CD4-positive, alpha-beta T cell treated with Interleukin-4 for 4 hours (primary cell): ENCODE measurements at places on chromosomes 2 and 18.

DNA sequence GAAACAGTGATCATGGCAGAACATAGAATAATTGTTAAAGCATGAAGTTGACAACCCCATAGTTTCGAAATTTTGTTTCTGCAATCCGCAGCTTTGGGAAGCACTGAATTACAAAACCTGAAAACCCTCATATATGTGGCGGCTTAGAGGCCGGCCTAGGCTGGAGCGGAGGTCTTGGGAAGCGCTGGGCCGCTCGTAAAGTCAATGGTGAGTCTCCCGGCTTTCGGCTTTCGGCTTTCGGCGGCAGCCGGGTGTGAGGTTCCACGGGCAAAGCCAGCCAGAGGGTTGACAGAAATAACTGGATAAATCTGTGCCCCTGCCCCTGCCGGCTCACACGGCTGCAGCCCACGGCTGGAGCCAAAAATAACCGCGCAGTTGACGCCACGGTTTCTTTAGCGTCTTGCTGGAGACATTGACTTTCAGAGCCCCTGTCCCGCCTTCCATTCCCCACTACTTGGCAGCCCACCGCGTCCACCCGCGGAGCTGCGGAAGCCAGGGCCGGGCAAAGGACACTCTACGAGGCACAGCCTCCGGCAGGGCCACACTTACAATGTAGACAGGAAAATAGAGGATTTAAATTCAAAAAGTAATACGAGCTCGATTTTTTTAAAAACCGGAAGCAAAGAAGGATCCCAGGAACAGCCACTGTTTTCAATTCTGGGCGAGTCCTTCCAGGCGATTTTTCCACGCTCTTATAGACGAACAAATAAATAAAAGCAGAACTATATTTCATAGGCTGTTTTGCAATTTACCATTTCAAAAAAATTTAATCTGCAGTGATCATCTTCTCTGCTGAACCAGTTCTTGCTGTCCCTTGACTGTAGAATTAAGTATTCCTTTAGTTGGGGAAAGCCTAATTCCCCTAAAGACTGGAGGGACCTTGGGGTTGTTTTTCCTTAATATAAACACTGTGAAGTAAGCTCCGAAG is 28.3 kb upstream of the ATP6V1B1 start:
- no peak for DNase-seq

DNA sequence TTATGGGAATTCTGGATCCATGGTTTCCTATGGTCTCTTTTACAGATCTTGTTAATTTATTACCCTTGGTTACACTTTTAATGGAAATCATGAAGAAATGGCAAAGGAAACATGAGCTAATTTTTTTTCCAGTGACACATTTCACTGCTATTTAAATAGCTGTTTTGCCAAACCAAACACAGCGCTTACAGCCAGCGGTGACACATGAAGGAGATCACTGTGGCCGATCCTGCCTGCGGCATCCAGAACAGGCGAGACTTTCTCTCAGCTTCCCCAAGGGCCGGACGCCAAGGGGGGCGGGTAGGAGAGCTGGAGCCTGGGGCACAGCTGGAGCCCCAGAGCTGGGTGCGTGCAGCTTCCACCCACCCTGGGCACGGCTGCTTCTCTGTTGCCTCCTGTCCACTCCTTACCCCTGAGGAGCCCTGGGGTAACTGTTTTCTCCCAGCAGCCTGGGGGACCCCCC is 81.4 kb upstream of the PKDCC start:
- DNase-seq: no peak

- DNase-seq: no peak
Measured at GRCh38 chr2:32812316-32812715, 134.4 kb upstream of the LTBP1 start.

- no peak for DNase-seq
Measured at GRCh38 chr2:49585921-49586320, 431.6 kb upstream of the FSHR start.

- DNase-seq: peak; percentile 72
Measured at GRCh38 chr2:127067620-127068350, 39.2 kb downstream of the BIN1 start.

- no peak for DNase-seq
Measured at GRCh38 chr18:78620326-78620725, 359.3 kb upstream of the SALL3 start.

DNA sequence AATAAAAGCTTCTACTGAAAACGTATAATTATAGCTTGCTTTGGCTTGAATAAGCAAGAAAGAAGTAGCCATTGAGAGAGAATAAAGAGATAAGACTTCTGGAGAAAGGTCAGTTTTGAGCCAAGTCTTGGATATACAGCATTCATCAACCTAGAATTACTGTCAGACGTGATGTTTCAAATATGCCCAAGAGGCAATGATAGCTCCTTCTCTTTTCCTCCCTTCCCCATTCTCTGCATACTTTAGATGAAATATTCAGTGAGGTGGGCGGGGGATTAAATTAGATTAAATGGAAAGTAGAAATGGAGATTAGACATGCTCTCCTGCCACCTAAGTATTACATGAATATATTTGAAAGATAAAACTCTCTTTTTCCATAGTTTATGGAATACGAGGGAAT is 8.7 kb downstream of the ANTXR1 start:
- no peak for DNase-seq

DNA sequence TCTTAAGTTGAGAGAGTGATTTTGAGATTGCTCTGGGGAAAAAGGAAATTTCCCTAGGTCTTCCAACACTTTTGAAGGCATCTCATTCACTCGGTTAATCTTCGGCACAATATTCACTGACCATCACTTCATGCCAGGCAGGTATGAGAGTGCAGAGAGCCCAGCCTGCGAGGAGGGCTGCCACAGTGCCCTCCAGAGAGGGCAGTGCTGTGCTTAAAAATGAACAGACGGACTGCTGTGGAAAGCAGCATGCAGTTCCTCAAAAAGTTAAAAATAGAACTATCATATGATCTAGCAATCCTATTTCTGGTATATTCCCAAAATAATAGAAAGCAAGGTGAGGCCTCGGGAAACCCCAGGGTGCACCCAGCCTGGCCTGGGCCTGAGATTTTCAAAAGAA is 374.9 kb upstream of the RAB6C start:
- DNase-seq: no peak

DNA sequence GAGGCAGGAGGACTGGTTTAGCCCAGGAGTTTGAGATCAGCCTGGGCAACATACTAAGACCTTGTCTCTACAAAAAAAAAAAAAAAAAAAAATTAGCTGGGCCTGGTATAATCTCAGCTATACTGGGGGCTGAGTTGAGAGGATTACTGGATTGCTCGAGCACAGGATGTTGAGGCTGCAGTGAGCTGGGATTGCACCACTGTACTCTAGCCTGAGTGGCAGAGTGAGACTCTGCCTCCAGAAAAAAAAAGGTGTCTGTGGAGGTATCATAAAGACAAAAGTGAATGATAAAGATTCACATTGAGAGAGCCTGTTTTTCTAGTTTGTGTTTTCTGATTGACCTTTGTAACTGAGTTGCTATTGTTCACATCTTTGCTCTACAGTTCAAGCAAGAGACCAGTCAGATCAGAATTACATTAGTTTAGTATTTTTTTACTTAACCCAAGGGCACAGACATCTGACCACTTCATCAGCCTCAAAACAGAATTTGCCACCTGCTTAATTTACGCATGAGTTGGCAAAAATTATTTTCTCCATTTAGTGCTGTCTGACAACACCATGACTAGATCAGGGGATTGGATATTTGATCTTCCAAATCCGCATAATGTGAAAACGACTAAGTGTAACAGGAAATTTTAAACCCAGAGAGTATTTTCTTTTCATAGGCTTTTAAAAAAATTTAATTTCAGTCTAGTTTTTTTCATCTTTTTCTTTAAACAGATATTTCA is 271.0 kb downstream of the TGIF1 start:
- DNase-seq: no peak

GRCh38 chr2:48266698-48267097 is 263.3 kb upstream of the STON1 start:
- DNase-seq: no peak

GRCh38 chr2:149329489-149330126 is 779 bp upstream of the LYPD6 start:
- no peak for DNase-seq

DNA sequence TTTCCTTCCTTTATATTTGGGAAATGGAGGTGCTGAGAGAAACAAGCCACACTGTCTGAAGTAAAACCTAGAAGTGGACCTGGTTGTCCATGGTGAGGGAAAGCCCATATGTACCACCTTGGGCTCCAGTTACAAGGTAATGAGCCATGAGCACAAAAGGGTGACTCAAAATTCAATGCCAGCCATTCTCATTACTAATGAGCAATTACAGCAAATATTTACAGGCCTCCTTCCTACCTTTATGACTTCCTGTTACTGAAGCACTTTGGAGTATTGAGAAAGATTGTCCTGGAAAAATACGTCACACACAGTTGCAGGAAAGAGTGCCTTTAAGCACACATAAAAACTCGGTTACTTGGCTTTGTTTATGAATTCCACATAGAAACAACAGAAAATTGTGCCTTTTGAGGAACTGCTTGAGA is 9.1 kb downstream of the EPAS1 start:
- no peak for DNase-seq

DNA sequence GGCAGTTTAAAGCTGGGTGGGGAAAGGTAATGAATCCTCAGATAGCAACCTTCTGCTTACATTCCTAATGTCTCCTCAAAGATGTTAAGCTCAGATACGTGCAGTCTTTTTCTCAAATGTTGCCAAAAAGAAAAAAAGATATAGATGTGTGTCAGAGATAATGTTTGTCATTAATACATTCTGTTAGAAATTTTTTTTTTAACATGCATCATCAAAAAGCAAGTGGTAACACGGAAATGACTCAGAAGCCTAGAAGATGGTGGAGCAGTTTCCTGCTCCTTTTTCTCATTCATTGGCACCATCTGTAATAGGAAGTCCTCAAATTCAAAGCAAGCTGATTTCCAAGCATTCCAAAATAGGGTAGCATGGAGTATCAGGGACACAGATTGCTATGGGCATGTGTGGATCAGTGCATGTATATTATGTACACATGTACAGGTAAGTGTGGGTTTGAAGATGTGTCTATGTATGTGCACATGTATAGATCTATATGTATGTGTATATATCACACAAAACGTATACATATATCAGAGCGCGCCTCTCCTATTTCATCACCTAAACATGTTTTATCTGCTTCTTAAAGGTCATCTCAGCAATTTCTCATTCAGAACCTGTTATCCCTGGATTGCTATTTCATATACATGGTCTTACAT is 79.9 kb upstream of the ITGB6 start:
- peak; percentile 49 for DNase-seq

DNA sequence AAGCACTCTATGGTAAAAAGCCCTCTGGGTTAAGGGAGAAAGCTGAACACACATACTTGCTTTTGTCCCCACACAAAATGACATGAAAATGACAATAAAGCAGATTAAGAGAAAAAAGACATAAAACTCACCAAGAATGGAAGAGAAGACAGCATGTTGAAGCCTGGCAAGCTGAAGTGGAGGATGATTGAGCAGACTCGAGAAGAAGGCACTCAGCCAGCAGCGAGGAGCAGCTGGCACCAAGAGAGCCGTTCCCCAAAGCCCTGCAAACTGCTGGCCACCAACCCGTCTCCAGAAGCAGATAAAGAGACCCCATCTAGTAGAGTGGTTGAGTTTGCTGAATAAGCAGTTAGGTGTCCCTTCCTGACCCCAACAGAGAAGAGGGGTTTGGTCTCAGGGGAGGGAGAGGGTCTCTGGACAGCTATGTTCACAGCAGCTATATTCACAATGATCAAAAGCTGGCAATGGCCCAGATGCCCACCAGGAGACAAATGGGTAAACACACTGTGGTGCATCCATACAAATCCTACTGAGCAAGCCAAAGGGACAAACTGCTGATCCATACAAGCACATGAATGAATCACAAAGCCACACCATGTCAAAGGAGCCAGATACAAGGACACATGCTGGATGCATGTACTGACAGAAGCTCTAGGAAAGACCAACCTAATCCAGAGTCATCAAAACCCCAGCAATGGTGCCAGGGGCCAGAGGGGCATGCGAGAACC is 36.9 kb downstream of the FAM168B start:
- DNase-seq: no peak

DNA sequence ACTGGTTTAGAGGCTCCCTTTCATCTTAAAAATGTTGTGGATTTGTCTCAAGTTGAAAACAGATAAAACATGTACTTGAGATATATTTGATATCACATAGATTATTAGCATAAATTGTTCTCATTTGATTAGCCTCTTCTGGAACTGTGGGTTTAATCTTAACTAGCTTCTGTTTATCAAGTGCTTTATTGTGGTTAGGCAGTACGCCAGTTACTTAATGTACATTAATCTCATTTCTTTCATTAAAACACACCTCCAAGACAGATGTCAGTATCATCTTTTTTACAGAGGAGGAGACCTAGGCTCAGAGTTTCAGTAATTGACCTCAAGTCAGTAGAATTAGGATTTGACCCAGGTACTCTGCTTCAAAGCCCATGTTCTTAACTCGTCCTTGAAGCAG is 21.8 kb downstream of the SFTPB start:
- DNase-seq: no peak

DNA sequence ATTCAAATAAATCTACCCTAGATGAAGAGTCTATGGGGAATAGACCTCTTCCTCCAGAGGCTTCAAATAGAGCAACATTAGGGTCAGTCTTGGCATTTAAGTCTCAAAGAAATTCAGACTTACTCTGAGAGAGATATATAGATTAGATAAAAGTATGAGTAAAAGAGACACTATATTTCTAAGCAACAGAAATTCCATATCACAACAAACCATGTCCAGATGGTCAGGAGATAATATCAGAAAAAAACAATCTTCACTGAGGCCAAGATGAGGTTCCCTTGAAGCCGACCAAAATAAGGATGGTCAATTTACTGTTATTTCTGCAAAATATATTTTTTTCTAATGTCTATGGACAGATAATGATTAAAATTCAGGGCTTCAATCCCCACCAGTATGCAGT is 89.1 kb upstream of the NOSTRIN start:
- DNase-seq: no peak

GRCh38 chr2:151654085-151654484 is 80.2 kb downstream of the NEB start:
- DNase-seq: no peak

- DNase-seq: no peak
Measured at GRCh38 chr2:9737053-9737875, 106.0 kb upstream of the TAF1B start.

- no peak for DNase-seq
Measured at GRCh38 chr18:36372903-36373311, 75.4 kb downstream of the FHOD3 start.

- no peak for DNase-seq
Measured at GRCh38 chr2:8412082-8412481, 269.8 kb upstream of the ID2 start.

GRCh38 chr2:162113776-162114168 is 38.3 kb downstream of the GCG start:
- DNase-seq: no peak

DNA sequence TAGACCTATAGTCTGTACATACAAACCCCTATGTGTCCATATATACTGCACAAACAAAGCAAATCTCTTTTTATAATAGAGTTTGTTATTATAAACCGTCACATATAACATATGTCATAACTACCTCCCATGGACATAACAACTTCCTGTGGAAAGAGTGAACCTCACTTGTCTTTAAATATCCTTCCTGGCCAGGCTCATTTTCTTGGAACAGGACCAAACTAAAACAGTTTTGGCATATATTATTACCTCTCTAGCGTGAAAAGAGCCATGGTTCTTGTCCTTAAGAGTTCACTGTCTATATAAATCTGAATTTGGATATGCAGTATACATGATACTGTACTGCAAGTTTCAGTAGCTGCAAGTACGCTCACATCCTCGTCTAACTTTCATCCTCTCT is 28.3 kb upstream of the DNAJC27 start:
- DNase-seq: no peak

- no peak for DNase-seq
Measured at GRCh38 chr2:57022496-57022895, 838.7 kb downstream of the CCDC85A start.
